ENCODE measurements at places on chromosomes 7 and 10.

DNA sequence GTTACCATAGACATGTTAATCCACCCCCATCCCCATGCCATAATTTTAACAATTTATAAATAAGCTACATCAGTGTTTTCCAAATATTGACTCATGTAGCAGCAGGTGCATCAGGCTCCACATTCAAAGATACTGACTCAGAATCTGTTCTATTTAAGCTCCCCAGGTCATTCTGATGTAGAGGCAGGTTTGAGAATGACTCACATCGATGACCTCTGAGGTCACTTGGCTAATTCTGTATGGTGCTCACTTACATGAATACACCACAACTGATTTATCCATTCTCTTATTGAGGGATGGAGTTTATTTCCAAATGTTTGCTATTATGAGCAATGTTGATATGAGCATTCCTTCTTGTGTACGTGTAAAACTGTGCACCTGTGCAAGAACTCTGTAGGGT lies 1159.0 kb downstream of the TYW1 start:
- DNase-seq = no peak

- DNase-seq = no peak
Observed at GRCh38 chr7:22435105-22435504, 64.9 kb downstream of the STEAP1B start.

DNA sequence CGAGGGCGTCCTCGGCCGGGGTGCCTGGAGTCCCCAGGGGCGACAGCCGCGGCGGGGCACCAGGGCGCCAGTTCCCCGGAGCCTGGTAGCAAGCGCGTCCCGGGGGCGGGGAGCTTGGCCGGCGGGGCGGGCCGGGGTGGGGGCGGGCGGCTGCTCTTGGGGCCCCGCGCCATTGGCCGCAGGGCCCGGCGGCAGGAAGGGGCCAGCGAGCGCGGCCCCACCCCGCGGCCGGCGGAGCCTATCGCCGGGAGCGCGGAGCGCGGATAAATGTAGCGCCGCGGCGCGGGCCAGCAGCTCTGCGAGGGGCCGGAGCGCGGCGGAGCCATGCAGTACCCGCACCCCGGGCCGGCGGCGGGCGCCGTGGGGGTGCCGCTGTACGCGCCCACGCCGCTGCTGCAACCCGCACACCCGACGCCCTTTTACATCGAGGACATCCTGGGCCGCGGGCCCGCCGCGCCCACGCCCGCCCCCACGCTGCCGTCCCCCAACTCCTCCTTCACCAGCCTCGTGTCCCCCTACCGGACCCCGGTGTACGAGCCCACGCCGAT lies at the start of gene HHEX:
HHEX (plus strand) TSS at position 293 of the 548 bp plus-strand sequence; CDS start at position 325, 32 bp downstream.
- DNase-seq = peak; percentile 87

- no peak for DNase-seq
Observed at GRCh38 chr10:102384606-102385429, 10.7 kb upstream of the NFKB2 start.

GRCh38 chr10:59833810-59834209 lies 72.5 kb downstream of the CCDC6 start:
- peak; percentile 24 for DNase-seq

- DNase-seq = no peak
Observed at GRCh38 chr10:79940431-79940830, 8.5 kb downstream of the SFTPD start.

DNA sequence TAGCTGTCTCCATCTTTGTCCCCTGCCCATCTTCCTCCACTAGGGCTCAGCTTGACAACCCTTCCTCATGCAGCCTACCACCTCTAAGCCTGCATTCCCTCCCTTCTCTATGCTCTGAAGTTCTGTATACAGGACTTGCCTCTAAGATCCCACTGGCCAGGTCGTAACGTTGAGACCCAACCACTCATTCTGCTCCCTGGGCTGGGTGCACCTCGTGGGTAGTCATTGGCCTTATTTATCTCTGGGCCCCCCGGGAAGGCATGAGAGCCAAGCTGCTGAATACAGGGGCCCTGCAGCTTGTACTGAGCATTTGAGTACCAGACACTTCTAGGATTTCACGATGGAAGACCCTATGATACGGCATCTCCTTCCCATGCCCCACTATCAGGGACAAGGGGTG lies 31.2 kb downstream of the MYL10 start:
- no peak for DNase-seq

DNA sequence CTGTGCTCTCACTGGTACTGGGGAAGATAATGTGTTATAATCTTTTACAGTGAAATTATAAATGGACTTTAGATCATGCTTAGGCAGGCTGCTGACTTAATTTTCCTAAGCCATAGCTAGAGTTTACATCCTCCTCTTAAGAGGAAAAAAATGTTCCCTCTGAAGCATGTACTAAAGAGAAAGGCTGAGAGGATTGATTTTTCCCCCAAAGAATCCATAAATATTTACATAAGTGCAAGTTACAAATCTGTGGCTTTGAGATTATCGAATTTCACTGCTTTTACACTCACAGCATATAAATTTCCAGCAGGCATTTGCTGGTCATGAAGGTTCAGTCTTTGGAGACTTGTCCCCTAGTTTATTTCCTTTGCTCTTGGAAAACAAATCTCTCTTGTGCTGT lies 43.7 kb downstream of the CREB5 start:
- DNase-seq = no peak

DNA sequence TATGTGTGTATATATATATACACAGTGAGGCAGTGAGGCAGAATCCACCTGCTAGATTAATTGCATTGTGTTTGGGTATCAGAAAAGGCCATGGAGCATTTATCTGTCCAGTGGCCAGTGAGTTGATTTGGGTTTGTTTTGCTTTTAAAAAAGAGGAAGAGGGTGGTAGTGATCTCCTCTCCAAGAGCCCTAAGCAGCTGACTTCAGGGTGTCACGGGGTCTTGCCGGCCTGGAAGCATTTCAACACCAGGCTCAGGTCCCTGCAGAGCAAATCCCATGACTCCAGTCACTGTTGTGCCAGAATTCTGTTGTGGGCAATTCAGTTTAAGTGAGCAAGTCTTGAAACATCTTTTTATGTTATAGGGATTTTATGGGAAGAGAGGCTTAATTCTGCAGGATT lies 30.6 kb upstream of the GPNMB start:
- no peak for DNase-seq

DNA sequence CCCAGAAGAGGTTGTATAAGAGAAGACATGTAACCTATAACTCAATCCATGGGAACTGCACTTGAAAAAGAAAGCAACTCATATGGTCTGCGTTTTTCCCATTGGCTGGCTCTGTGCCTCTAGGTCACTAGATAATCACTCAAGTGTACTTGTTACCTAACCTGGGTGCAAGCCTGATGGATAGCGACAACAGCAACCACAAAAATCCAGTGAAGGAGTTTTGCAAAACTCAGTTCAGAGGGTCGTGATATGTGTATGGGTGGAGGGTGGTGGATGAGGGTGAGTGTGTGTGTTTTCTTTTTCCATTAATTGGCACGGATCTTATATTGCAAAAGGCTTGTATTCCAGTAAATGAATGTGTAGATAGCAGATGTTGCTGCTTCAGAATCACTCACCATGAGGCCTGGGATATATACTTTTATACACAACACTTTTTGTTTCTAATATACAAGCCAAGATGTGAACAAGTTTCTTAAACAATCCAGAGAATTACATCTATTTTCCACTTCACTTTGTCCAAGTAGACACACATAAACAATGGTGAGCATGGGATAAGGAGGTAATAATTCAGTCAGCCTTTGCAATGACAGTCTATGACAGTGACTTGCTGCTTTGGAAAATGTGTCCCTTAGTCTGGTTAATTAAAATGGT lies 286.9 kb upstream of the DKK1 start:
- no peak for DNase-seq

All from germinal center (tissue), 1 donor.